ENCODE measurements at places on chromosomes 16 and 17. TPM values are rescaled to one million over a fixed set of nuclear protein-coding genes. Genes with fewer than 3 reads are reported as not detected.

Gene IL34
- polyA plus RNA-seq = 2.6 TPM

Gene NXPH3
- polyA plus RNA-seq = 0.42 TPM

Gene C16orf95
- 4.7 TPM for polyA plus RNA-seq

Gene ANKFN1
- polyA plus RNA-seq = 0.05 TPM

Gene SETD1A
- 17.9 TPM for polyA plus RNA-seq

Gene CCDC40
- 12.3 TPM for polyA plus RNA-seq

Gene ULK2
- polyA plus RNA-seq = 5.4 TPM

Gene WWOX
- 12.9 TPM for polyA plus RNA-seq

Gene HSF4
- polyA plus RNA-seq = 310 TPM

Gene PRCD
- 7.3 TPM for polyA plus RNA-seq

Gene UNK
- 28.9 TPM for polyA plus RNA-seq

Gene CRHR1
- polyA plus RNA-seq = not detected

Gene MAP2K3
- 40.9 TPM for polyA plus RNA-seq

Gene LRRC37A
- polyA plus RNA-seq = 1.6 TPM

Gene FAAP100
- 66.0 TPM for polyA plus RNA-seq

Gene TSNAXIP1
- polyA plus RNA-seq = 5.8 TPM

Gene GDPD3
- 7.4 TPM for polyA plus RNA-seq
